ENCODE measurements at places on chromosomes 6 and 20. TPM values are rescaled to one million over a fixed set of nuclear protein-coding genes. Genes with fewer than 3 reads are reported as not detected.
A peak's percentile ranks its signal among the peaks of the same experiment; 100 is the strongest.

- H3K4me3 ChIP-seq, result no peak overlapping the region
- peaks cover 14% of the 10 kb centered on the region for H3K36me3 ChIP-seq
- no peaks in the 10 kb centered on the region for H3K27me3 ChIP-seq
- no peak overlapping the region for H3K27ac ChIP-seq
- DNase-seq, result no peak
Observed at GRCh38 chr6:11097476-11097875, 3.8 kb downstream of the SMIM13 start.

The OR2B2 gene
- not detected for total RNA-seq

DNA sequence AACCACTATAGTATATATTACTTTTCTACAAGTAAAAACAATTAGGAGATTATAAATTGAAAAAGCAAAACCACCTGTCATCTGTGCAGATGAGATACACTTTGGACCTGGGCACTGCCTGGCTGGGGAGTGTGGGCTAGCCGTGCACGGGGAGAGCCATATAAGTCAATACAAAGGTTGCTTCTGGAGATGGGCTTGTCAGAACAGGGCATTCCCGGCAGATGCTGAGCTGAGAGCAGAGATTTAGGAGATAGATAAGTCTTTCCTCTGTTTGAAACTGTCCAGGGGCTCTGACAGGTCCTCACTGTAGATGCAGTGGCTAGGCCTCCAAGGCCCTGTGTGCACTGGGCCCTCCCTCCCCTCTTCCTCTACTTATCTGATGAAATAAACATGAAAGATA, 34.5 kb downstream of the CD164 start:
- no peak overlapping the region for H3K4me3 ChIP-seq
- no peak overlapping the region for H3K27ac ChIP-seq
- H3K4me1 ChIP-seq, result no peaks in the 10 kb centered on the region

GRCh38 chr20:9250511-9250910, 181.6 kb downstream of the PLCB4 start:
- DNase-seq, result no peak
- H3K4me3 ChIP-seq, result no peak overlapping the region
- H3K27ac ChIP-seq, result no peak overlapping the region
- no peaks in the 10 kb centered on the region for H3K36me3 ChIP-seq
- H3K4me1 ChIP-seq, result no peaks in the 10 kb centered on the region

GRCh38 chr20:62760856-62761758, 35.2 kb upstream of the MRGBP start:
- peak overlapping the region; percentile 86 for H3K27ac ChIP-seq
- H3K27me3 ChIP-seq, result no peaks in the 10 kb centered on the region
- H3K4me1 ChIP-seq, result no peaks in the 10 kb centered on the region

DNA sequence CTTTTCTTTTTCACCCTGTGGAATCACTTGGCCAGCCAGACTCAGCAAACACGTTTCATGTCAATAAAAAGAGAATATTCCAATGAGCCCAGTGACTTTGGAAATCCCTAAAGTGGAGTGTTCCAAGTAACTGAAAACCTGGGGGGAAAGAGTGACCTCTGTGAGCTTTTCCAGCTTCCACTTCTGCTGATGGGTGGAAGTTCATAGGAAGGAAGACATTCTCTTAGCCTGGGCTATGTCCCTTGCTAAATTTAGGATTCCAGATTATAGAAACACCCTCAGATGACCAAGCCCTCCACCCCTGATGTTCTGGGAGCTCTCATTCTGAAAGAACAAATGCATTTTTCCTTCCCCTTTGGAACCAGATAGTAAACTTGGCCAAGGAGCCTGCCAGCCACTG, 44.8 kb upstream of the EDN1 start:
- no peak for DNase-seq
- no peak overlapping the region for H3K4me3 ChIP-seq
- no peaks in the 10 kb centered on the region for H3K36me3 ChIP-seq
- H3K27me3 ChIP-seq, result no peaks in the 10 kb centered on the region
- no peak overlapping the region for H3K27ac ChIP-seq

The SPATS1 gene
- not detected for total RNA-seq

The RBM12 gene
- total RNA-seq, result 158 TPM

The PHF3 gene
- total RNA-seq, result 65.2 TPM

DNA sequence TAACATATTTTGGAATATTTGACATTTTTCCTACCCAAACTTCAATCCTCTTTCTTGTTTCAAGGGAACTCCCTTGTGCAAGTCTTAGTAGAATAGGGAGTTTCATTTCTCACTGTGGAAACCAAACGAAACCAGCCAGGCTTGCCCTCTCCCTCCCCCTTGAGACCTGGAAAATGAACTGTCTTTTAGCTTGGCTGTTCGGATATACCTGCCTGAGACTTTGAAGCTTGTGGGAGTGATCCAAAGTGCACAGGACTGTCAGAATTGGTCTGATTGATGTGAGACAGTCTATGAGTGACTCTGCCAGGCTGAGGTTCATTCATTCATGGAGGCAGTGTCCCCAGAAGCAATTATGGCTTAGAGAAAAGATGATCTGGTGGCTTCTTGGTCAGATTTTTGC, 388.1 kb downstream of the EPM2A start:
- no peaks in the 10 kb centered on the region for H3K4me1 ChIP-seq
- no peak for DNase-seq
- no peak overlapping the region for H3K4me3 ChIP-seq

DNA sequence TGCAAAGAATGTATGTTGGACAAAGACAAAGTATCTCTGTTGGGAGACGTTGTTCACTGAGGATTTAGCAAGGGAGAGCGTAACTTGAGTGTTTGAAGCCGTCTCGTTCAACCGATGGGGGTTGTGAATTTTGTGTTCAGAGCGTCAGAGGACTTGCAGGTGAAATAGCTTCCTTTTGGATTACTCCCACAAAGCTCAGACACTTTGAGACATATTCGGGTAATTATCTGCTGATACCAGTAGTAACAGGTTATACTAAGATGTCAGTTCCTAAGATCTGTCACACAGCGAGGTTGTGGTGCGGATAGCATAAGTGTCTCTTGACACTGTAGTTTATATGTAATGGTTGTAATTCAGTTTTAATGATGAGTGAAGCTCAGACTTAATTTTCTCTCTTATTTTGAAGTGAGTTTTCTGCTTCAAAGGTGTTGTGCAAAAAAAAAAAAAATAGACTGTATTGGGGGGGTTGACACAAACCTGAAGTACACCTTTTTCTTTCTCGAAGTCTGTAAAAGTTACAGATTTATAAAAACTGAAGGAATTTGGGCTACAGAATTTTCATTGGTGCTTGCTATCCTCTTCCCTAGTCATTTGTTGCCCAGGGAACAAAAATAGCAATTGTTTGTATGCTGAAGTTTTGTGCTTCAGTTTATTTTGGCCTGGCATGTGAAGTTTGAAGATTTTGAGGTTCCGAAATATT, 1.7 kb downstream of the ASXL1 start:
- H3K27ac ChIP-seq, result peak overlapping the region; percentile 79
- peak overlapping the region; percentile 81 for H3K4me3 ChIP-seq
- no peaks in the 10 kb centered on the region for H3K36me3 ChIP-seq
- H3K27me3 ChIP-seq, result no peaks in the 10 kb centered on the region
- no peaks in the 10 kb centered on the region for H3K4me1 ChIP-seq
- DNase-seq, result no peak

DNA sequence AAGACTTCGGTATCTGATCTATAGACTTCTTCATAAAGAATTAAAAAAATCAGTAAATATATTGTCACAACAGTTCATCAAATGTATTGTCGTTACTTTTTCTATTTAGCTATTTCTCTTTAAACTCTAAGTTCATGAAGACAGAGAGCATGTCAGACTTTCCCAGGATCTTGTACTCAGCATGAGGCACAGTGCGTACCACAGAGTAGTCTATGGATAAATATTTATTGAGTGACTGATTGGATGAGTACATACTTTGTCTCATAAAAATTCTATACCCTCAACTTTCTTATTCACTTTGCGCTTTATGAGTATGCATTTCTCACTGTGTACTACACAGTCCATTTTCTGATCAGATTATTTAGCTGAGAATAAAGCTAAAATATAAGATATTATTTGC, 1284.4 kb upstream of the ADGRB3 start:
- no peaks in the 10 kb centered on the region for H3K4me1 ChIP-seq
- H3K36me3 ChIP-seq, result no peaks in the 10 kb centered on the region
- no peak overlapping the region for H3K4me3 ChIP-seq
- H3K27me3 ChIP-seq, result no peaks in the 10 kb centered on the region

- H3K4me3 ChIP-seq, result no peak overlapping the region
- no peaks in the 10 kb centered on the region for H3K36me3 ChIP-seq
- DNase-seq, result peak; percentile 61
- no peak overlapping the region for H3K27ac ChIP-seq
Observed at GRCh38 chr20:23161244-23161891, 75.2 kb upstream of the CD93 start.

DNA sequence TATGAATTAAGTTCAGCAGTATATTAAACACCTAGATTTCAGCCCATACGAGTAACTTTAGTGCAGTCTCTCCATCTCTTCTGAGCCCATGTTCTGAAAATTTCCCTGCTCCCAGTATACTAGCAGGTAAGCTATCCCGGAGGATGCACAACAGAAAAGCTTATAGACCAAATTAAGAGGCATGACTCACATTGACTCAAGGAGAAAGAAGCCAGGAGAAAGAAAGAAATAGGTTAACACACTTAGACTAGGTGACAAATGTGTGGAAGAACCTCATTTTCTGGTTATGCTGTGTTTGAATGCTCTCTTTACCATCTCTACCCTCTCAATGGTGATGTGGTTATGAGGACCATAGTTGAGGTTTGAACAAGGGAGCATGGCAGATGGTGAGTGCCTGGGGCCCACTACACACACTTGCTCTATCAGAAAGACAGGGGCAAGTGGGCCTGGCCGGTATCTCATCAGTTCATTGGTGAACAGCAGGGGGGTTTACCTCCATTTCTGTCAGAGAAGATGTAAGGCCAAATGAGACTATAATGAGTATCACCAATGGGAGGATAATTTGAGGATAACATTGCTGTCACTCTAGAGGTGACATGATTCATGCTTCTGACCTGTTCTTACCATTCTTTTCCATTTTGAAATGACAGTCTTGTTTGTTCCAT, 902.3 kb upstream of the FLRT3 start:
- DNase-seq, result no peak
- H3K27ac ChIP-seq, result no peak overlapping the region
- no peak overlapping the region for H3K4me3 ChIP-seq
- no peaks in the 10 kb centered on the region for H3K36me3 ChIP-seq

- peak; percentile 22 for DNase-seq
- no peaks in the 10 kb centered on the region for H3K27me3 ChIP-seq
- no peaks in the 10 kb centered on the region for H3K36me3 ChIP-seq
- H3K27ac ChIP-seq, result no peak overlapping the region
- no peaks in the 10 kb centered on the region for H3K4me1 ChIP-seq
Observed at GRCh38 chr20:3765171-3765882, 2.2 kb downstream of the ADISSP start.

The SLC22A3 gene
- total RNA-seq, result 4.6 TPM

DNA sequence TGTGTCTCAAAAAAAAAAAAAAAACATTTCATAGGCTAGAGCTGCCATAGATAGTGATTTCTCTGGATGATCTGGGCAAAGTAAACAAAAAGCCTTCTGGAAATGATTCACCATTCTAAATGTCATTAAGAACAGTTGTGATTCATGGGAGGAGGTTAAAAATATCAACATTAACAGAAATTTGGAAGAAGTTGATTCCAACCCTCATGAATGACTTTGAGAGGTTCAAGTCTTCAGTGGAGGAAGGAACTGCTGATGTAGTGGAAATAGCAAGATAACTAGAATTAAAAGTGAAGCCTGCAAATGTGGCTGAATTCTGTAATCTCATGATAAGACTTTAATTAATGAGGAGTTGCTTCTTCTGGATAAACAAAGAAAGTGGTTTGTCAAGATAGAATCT, 26.8 kb upstream of the MMP24 start:
- DNase-seq, result no peak
- no peaks in the 10 kb centered on the region for H3K36me3 ChIP-seq
- no peaks in the 10 kb centered on the region for H3K4me1 ChIP-seq
- no peaks in the 10 kb centered on the region for H3K27me3 ChIP-seq
- no peak overlapping the region for H3K4me3 ChIP-seq

DNA sequence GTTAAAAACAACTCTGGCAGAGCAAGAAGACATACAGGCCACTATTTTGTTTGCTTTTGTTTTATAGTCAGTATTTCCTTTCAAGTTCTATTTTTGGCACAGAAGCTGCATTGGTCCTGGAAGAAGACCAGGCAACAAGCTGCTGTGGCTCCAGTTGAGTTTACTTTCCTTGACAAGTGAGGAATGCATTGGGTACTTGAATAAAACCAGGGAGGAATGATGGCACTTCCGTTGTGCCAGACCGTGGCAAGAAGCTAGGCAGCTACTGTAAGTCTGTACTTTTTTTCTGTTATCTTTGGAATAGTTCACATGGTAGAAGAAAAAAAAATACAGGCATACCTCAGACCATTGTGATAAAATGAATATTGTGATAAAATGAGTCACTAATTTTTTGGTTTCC, 66.3 kb downstream of the NCOA3 start:
- H3K4me1 ChIP-seq, result no peaks in the 10 kb centered on the region
- H3K27ac ChIP-seq, result no peak overlapping the region
- H3K4me3 ChIP-seq, result no peak overlapping the region
- no peaks in the 10 kb centered on the region for H3K27me3 ChIP-seq
- DNase-seq, result no peak
